ENCODE measurements at places on chromosomes 12 and 14.

- no peak for DNase-seq
Observed at GRCh38 chr14:105390849-105391500, 7.4 kb upstream of the TEX22 start.

DNA sequence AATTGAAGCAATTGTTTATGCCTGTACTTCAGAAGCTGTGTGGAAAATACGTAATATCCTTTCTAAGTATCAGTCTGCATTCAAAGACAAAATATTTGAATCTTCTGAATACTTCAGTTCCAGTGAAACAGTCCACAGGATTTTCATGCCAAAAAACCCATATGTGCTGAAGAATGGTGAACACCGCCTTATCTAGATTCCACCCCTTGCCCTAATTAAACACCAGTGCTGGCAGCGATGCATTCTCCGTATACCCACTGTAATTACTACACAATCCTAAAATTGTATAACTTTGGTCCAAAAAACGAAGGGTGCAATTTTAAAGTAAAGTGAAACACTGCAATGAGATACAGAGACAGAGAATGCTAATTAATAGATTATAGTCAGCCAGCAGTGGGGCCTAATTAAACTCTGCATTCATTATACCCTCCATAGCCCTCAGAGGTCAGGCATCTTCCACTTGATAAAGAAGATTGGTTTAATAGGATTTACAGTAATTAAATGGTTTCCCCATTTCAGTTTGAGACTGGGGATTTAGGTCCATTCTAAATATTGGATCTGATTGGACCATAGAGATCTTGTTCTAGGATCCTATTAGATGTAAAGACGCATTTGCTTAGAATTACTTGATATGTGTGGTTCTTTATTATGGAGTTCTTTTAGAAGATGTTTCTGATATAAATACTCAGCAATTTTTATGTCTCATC lies 43.9 kb downstream of the ERC1 start:
- DNase-seq = no peak

DNA sequence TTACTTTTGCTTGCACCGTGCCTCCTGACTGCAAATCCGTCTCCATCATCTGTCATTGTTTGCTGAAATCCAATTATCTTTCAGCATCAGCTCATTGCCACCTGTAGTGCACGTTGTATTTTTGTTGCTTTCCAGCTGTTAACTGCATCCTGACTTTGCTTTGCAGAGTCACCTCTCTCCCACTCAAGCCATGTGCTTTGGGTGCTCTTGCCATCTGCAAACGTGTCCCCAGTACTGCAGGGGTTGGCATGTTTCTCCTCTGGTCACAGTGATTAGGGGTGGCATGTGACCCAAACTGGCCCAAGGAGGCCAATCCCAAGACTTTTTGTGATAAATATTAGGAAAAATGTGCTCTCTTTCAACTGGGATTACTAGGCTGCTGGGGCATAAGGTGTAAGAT lies 10.5 kb upstream of the TMED2 start:
- DNase-seq = no peak

GRCh38 chr12:121182222-121182893 lies 27.6 kb upstream of the P2RX4 start:
- no peak for DNase-seq

- no peak for DNase-seq
Observed at GRCh38 chr12:110109037-110109836, 14.9 kb upstream of the IFT81 start.

DNA sequence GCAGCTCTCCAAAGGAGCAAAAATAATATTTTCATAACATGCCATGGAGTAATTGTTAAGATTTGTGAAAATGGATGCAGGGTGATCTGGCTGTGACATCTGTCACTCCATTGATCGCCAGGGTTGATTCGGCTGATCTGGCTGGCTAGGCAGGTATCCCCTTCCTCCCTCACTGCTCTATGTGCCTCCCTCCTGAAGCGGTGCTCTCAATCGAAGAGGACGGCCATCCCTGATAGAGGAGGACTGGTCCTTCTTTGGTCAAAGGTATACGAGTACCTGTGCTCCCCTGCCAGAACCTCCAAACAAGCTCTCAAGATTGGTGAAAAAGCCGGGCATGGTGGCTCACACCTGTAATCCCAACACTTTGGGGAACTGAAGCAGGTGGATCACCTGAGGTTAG lies 47.9 kb downstream of the VCPKMT start:
- no peak for DNase-seq

GRCh38 chr12:116698116-116698515 lies 39.8 kb downstream of the SPRING1 start:
- no peak for DNase-seq

- no peak for DNase-seq
Observed at GRCh38 chr12:82841487-82841904, 154.8 kb downstream of the TMTC2 start.

Data from CD4-positive, alpha-beta T cell treated with Interleukin-1 beta for 1 hour (primary cell).